Muscle of back (tissue), 13 donors: ENCODE measurements at places on chromosomes 1 and 21.

DNA sequence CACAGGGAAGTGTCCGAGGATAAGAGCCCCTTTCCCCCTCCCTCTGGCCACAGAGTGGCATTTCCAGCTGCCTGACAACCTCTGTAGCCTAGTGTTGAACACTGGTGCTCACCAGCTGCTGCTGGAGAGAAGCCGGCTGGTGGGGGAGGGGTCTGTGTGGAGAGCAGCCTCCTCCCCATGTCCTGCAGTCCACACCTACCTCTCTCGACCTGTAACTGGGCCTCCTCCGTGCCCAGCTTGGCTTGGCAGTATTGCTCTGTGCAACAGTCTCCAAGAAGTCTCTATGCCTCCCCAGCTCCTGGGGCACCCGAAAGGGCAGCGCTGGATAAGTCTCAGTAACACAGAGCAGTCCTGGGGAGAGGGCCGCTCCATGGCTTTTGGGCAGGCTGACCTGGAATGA, 17.0 kb downstream of the PAPPA2 start:
- DNase-seq = no peak

DNA sequence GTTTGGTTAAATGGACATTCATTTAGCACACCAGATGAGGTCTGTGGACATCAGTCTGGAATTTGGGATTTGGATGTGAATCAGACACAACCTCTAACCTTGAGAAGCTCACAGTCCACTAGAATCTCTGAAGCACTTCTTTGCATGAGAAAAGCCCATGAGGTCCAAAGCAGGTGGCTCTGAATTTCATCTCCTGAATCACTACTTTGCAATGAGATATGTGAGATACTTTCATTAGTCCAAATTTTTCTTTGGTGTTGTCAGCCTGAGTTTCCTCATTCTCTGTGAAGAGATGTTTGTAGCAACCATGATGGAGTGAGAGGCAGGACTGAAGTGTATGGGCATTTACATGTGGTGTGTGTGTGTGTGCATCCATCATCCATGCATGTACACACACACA, 16.5 kb upstream of the LCE2D start:
- DNase-seq = no peak

GRCh38 chr1:197399755-197400521, 131.9 kb downstream of the CRB1 start:
- no peak for DNase-seq

DNA sequence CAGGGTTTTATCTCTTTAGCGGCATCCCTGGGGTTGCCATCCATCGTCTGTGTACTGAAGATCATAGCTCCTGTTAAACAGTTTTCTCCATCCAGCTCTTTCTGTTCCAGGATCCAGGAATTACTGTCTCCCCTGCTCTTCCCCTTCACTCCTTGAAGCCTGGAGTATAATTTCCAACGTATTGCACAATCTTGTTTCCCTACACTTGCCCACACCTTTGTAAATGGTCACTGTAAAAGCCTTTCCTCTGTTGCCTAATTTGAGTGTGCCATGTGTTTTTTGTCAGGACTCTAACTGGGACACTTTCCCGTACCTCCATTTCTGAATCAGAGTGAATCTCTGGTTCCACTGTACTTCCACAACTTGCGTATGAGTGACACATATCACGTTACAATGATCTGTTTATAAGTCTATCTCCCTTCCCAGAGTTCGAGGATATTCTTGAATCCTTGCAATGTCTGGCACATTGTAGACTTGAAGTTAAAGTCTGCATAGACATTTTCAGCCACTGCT, 199.6 kb upstream of the SNX7 start:
- no peak for DNase-seq

- DNase-seq = peak; percentile 90
Measured at GRCh38 chr1:41496080-41497055, 11.9 kb upstream of the EDN2 start.

- no peak for DNase-seq
Measured at GRCh38 chr1:197637406-197637805, 137.9 kb downstream of the DENND1B start.

DNA sequence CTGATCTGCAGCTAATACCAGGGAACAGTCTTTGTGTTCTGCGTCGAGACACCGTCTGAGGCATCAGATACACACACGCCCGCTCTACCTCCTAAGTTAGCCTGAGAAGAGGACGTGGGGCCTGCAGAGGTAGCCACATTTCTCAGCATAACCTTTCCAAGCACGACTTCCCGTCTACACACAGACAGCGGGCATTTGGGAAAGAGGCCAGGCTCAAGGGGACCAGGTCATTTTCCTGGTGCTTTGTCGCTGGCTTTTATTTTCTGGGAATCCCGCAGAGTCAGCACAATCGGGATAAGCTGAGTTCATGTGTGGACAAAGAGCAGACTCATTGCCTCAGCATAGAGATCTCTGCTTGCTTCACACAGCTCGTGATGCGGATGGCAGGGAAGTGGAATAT, 72.5 kb upstream of the SMYD2 start:
- DNase-seq = no peak

DNA sequence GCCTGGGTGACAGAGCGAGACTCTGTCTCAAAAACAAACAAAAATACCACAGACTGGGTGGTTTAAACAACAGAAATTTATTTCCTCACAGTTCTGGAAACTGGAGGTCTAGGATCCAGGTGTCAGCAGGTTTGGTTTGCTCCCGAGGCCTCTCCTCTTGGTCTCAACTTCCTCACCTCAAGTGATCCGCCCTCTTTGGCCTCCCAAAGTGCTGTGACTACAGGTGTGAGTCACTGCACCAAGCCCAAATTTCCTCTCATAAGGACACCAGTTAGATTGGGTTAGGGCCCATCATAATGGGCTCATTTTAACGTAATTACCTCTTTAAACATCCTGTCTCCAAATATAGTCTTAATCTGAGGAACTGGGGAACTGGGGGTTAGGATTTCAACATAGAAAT, 35.5 kb downstream of the MFSD2A start:
- no peak for DNase-seq

DNA sequence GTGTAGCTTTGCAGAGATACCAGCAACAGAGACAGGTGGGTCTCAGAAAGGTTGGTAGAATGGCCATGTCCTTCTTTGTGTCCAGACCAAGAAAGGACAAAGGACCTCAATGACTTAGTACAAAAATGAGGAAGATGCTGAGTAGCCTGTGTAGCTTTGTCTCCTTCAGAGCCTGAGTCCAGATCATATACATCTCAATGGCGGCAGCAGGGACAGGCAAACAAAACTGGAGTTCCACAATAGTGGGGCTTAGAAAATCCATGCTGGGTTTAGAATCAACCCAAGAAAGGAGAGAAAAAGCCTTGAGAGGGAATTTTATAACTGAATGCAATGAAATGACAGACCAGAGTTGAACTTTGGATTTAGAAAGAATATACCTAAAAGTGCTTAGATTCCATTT, 339.0 kb downstream of the BRINP3 start:
- no peak for DNase-seq

- no peak for DNase-seq
Measured at GRCh38 chr1:24952413-24952841, 22.4 kb upstream of the RUNX3 start.

DNA sequence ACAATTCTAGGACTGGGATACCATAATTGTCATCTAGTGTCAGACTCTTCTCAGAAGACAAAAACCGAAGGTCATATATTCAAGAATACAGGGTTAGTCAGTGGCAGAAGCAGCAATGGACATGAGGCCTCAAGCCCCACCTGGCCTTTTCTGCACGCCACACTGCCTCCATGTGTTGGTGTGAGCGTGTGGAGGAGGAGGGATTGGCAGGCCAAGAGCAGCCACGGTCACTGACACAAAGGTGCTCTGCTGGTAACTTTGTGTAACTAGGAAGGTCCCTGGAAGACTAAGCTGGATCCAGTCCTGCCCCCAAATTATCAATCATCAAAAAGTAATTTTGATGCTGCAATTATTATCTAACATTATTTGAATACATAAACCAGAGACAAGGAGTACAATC, 34.9 kb downstream of the HSF2BP start:
- no peak for DNase-seq

DNA sequence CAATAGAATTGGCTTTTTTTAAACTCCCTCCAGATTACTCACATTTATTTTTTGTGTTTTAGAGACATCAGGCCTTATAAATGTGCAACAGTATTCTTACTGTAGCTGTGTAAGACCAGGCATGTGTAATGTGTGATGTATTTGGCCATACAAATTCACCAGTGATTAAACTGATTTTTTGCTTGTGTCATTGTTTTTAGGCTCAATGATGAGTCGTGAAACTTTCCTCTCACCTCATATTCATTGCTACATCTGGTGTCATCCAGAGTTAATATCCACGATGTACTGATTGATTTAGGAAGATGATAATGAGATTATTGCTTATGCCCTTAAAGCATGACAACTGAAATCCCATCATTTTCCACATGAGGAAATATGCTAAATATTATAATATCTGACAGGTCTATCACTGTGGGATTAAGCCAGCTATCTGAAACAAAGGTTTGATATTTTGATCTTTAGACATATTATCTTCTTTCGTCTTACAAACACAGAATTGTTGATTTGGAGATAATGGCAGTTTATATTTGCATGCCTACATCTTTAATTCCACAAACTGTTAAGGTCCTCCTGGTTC, 487.9 kb downstream of the PTBP2 start:
- DNase-seq = no peak

DNA sequence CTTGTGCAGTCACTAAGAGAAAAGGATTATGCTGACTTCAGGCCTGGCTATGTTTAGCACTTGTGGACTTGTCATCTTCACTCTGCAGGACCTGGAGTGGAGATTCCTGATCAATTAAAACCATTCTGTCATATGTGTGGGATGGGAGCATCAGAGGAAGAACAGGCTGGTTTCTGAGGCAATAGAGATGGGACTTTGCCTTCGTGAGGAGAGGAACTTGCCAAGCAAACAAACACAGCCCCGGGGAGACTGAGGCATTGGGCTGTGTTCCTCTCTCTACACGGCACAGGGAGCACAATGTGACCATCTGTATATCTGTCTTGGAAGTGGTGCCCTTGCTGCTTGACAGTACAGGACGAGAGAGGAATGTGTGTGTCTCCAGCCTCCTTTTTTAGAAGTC, 23.1 kb downstream of the VASH2 start:
- DNase-seq = no peak

- no peak for DNase-seq
Measured at GRCh38 chr1:55326496-55327243, 111.5 kb upstream of the USP24 start.

DNA sequence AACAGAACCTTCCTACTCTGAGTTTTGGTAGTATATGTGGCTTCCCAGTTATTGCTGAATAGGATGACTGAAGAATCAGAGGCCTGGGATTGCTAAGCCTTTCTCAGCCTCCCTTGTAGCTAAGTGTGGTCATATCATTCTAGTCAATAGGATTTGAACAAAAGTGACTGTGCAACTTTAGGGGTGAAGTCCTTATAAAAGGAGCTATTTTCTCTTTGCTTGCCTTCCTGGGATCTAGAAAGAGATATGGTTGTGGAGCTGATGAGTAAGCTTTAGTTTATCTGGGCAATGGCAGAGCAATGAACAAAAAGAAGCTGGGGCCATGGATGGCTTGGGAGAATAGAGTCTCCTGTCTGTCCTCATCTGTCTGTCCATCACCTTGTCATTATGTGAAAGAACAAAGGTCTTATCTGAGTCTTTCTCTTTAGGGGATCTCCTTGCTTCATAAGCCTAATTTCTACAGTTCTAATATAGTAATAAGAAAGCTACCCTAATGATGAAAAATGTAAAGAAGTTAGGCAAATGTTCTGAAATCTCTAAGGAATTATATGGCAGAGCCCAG, 91.5 kb downstream of the TENT5C start:
- no peak for DNase-seq

GRCh38 chr1:115423776-115424175, 85.7 kb upstream of the NGF start:
- no peak for DNase-seq

DNA sequence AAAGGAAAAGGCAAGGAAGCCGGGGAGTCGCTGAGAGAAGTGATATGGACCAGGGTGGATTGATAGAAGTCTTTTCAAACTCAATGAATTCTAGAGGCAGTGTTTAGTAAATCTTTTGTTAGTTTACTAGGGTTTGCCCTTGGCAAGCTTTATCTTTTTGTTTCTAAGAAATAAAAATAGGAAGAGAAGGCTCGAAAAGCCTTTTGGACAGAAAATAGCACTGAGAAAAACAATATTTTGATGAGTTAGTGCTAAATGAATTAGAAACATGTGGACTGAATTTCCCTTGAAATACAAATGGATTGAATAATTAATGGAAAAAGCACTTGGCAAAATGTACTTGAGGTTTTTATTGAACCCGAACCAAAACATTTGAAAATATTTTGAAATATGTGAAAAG, 121.8 kb upstream of the SPAG17 start:
- no peak for DNase-seq

GRCh38 chr1:20386323-20387081, 95.8 kb downstream of the VWA5B1 start:
- DNase-seq = no peak

GRCh38 chr1:24048205-24048869, 63.6 kb downstream of the MYOM3 start:
- DNase-seq = no peak

- no peak for DNase-seq
Measured at GRCh38 chr1:197081117-197081753, 14.2 kb upstream of the F13B start.

GRCh38 chr1:6770751-6771440, 14.4 kb upstream of the CAMTA1 start:
- DNase-seq = peak; percentile 13

DNA sequence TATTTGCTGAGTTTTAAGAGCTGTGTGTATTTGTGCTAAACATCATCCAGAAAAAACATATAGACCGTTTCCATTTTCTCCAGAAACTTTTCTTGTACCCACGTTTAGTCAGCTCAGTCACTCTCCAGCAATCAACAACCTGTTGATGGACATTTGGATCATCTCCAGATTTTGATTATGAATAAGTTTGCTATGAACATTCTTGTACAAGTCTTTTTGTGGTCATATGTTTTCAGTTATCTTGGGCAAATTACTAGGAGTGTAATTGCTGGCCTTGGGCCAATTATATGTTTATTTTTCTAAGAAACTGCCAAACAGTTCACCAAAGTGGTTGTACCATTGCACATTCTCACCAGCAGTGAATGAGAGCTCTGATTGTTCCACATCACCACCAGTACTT, 221.8 kb downstream of the CENPF start:
- no peak for DNase-seq

GRCh38 chr1:205961405-205961804, 18.1 kb upstream of the SLC26A9 start:
- no peak for DNase-seq

DNA sequence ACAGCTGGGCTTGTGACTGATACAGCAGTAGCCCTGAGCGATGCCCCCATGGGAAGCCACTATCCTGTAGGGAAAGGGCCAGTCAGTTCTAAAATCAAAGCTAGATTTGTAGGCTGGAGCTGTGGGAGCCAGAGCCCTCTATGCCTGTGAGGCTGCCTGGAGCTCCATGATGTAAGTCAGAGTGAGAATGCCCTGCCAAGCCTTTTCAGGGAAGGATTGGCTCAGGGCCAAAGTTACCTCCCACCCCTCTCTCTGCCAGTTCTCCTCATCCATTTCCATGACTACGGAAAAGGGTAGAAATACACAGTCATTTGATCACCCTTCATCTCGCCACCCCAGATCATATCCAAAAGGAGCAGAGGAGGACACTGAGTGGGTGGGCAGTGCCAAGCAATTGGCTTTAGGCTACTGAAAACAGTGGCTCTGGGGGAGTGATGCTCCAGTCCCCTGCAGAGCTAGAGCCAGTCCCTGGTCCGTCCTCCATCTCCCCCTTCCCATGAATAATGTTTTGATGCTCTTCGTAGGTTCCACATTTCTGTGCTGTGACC, 59.5 kb upstream of the KCNA3 start:
- DNase-seq = no peak
